CD4-positive, alpha-beta T cell treated with Interleukin-21 for 1 hour (primary cell): ENCODE measurements at places on chromosomes 12 and 14.

- DNase-seq = peak; percentile 96
These were observed 20.4 kb downstream of the BATF start for GRCh38 chr14:75542588-75543091.

GRCh38 chr12:47941871-47942613 lies 21.4 kb upstream of the TMEM106C start:
- DNase-seq = peak; percentile 50

GRCh38 chr12:24177889-24178288 lies 228.4 kb upstream of the SOX5 start:
- DNase-seq = no peak

GRCh38 chr12:127822809-127823411 lies 444.1 kb upstream of the TMEM132C start:
- DNase-seq = no peak

- no peak for DNase-seq
These were observed 170.6 kb downstream of the PRKCH start for GRCh38 chr14:61491876-61492434.

- DNase-seq = no peak
These were observed 1.3 kb downstream of the SSH1 start for GRCh38 chr12:108856170-108856427.

- no peak for DNase-seq
These were observed 44.7 kb downstream of the KLRG1 start for GRCh38 chr12:9034095-9034494.

GRCh38 chr14:104752423-104752734 lies 568 bp upstream of the SIVA1 start:
- DNase-seq = no peak

DNA sequence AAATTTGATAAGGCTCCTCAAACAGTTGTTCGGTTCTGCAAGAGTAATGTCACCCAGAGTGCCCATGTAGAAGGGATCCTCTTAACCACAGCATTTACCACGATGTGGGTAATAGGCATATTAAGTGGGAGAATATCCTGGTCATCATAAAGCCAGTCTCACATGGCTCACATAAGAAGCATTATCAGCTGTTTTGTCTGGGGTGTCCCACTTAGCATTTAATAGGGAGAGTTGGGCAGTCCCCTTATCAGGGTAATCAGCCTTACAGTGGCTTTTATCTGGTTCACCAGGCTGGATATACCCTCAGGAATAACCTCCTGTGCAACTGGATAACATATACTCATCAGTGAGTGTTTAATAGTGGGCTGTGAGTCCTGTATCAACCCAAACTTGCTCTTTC lies 12.9 kb upstream of the TMEM263 start:
- no peak for DNase-seq

DNA sequence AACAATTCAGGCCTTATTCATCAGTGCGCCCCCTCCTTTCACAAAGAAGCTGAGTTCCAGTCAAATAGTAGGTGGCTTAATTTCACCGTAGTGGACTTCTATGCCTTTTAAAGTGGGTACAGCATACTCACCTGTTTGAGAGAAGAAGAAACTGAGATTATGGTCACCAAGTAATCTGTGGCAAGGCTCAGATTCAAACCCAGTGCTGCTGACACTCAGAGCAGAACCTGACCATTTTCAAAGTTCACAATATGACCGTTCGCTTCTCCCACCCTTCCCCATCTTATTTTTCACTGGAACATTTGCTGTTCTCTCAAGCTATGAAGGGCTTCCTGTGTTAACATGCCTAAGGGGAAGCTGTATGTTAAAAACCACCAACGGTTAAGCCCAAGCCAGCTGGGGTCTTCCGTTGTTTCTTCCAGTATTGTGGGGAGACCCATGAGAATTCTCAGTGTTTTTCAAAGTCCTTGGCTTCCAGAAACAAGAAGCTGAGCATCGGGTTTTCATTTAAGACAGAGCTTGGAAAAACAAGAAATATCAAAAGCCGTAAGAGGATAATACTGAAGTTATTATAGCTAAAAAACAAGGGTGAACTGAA lies 6.1 kb upstream of the PSMA6 start:
- DNase-seq = no peak

DNA sequence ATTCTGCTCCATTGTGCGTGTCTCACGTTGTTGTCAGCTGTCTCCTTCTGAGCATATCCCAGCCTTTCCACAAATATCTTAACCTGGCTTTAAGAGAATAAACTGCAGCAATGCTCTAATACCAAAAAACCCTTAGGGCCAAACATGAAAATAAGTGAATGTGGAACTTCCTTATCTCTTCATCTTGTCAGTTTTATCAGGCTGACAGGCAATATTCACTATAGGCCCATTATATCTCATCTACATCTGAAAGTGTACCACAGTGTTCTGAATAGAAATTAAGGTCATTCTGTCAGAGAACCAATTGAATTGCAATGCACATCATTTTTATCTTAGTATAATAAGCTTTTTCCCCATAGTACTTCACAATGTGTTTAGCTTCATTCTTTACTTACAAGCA lies 933.1 kb upstream of the FBXO33 start:
- DNase-seq = no peak

- DNase-seq = no peak
These were observed 10.1 kb downstream of the FGF6 start for GRCh38 chr12:4435537-4435936.

DNA sequence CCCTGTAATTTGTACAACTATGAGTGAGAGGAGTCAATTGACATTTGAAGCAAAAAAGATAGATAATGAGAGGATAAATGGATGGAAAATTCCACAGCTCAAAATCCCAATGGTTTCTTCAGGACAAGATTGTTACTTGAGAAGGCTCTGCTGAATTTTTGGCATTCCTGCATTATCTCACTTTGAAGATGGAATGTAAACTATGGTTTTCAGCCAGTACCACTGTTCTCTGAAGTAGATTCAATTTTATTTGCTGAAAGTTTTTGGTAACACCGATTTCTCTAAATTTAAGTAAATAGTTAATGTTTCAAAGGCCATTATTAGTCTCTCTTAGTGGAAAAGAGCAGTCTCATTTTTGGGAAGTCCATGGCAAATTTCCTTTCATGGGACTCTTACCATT lies 121.9 kb upstream of the SLC38A2 start:
- no peak for DNase-seq

- no peak for DNase-seq
These were observed 62.4 kb downstream of the TAOK3 start for GRCh38 chr12:118310320-118310719.

DNA sequence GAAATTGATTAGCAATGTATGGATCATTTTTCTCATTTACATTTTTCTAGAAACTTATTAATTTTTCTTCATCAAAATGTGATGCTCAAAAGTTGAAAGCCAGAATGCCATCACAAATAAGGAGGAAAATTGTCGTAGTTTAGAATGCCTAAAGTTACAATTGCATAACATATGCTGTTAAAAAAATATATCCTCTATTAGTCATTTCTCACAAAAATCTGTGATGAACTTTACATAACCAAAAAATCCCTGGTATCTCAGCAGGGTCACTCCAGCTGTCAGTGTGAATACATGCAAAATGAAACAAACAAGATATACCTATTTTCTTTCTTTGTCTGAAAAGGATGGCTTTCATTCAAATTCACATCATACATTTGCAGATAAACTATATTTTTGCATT lies 358.9 kb downstream of the PAWR start:
- DNase-seq = no peak

GRCh38 chr12:11758087-11758486 lies 108.6 kb downstream of the ETV6 start:
- no peak for DNase-seq

GRCh38 chr12:59374783-59375182 lies 221.0 kb upstream of the SLC16A7 start:
- no peak for DNase-seq

DNA sequence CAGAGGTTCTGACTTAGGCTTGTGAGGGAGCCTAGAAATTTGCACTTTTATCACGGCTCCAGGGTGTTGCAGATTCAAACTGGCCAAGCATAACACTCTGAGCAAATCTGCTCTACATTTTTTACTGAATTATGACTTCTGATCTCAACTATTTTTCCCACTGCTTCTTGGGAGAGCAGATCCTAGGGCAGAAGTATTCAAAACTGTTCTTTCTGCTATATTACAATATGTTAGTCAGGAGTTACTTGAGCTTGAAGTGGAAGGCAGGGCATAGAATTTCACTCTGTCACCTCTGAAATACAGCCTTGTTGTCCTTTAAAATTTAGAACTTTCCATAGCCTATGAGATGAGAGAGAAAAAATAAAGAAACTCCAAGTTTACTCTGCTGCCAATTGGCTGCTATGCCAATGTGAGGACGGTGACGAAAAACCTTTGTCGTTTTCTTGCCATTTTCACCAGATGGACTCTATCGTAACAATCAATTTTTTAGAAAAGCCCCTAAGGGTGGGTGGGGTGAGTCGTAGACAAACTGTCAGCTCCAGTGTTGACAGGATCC lies 16.4 kb upstream of the KERA start:
- no peak for DNase-seq

GRCh38 chr14:92503756-92504491 lies 9.7 kb upstream of the RIN3 start:
- no peak for DNase-seq

- no peak for DNase-seq
These were observed 30.7 kb downstream of the FRMD6 start for GRCh38 chr14:51682411-51682810.

DNA sequence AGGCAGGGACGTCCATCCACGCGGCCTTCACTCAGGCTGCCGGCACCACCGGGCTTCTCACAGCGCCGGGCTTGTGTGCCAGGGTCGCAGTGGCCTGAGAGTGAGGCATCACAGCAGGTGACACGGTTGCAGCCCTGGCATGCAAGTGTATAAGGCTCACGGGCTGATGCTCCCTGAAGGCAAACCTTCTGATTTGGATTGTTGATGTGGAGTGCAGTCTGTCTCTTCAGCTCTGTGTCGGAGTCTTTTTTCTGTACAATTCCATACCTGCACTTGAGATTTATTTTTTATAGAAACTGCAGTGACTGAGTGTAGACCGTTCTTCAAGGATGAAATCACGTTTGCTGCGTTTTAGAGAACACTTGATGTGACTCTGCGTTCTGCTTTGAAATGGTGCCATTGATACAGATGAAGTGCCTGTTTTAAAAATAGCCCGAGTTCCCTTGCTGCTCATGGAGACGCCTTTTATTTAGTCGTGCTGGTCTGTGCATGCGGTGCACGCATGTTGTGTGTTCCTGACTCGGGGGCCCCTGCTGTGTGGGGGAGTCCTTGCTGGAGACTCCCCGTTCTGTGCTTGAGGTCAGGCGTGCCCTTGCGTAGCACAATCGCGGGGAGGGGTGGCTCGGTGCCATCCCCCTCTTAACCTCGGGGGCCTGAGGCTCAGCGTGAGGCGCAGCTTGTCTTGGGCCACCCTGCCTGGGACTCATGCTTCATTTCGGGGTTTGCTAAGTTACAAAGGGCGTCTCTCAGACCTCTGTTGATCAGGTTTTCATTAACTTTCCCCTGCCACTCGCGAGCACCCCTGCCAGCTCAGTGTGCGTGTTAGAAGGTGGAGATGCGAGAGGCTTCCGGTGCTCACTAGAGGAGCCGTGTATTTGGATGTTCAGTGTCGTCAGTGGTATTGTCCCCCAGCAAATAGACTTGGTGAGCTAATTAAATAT lies 21.6 kb upstream of the AMN start:
- DNase-seq = peak; percentile 14

- DNase-seq = no peak
These were observed 90.9 kb downstream of the ACTN1 start for GRCh38 chr14:68888025-68888850.
